Activated CD4-positive, alpha-beta T cell treated with anti-CD3 and anti-CD28 coated beads, Interleukin-10, Interleukin-2, amounts not matched to agents 100 ng/mL and 50 ng/mL, durations not matched to agents 16 hours and 8 hours (primary cell): ENCODE measurements at places on chromosomes 13 and 19.
A peak's percentile ranks its signal among the peaks of the same experiment; 100 is the strongest.

GRCh38 chr13:73228546-73228945, 169.7 kb downstream of the KLF5 start:
- DNase-seq = peak; percentile 69

GRCh38 chr13:73421310-73421912, 362.6 kb downstream of the KLF5 start:
- DNase-seq = peak; percentile 24

- DNase-seq = peak; percentile 49
These were observed 144.1 kb downstream of the DPF1 start for GRCh38 chr19:38079926-38080380.

DNA sequence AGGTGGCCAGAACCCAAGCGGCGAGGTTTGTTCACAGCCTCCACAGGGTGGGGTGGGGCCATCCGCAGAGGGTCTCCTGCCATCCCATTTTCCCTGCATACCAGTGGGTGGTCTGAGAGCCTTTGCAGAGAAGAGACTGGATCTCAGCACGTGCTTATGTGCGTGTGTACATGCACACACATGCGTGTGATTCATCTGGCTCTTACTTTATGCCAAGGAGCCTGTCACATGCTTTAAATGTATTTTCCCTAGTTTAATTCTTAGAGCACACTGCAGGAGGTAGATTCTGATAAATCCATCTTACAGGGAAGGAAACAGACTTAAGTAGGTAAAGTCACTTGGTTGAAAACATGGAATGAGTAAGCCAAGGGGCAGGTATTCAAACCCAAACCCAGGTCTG, 47.1 kb downstream of the CAPN12 start:
- no peak for DNase-seq

- no peak for DNase-seq
These were observed 73.6 kb downstream of the SIPA1L3 start for GRCh38 chr19:37980419-37981170.

GRCh38 chr13:103306163-103306562, 239.9 kb upstream of the SLC10A2 start:
- no peak for DNase-seq

- no peak for DNase-seq
These were observed 5.4 kb upstream of the IPO5 start for GRCh38 chr13:97948041-97948440.

- DNase-seq = no peak
These were observed 637.8 kb upstream of the KLF12 start for GRCh38 chr13:74771964-74772363.

- no peak for DNase-seq
These were observed 232.2 kb downstream of the GGACT start for GRCh38 chr13:100356426-100356825.
